ENCODE measurements at places on chromosomes 2 and 18.

DNA sequence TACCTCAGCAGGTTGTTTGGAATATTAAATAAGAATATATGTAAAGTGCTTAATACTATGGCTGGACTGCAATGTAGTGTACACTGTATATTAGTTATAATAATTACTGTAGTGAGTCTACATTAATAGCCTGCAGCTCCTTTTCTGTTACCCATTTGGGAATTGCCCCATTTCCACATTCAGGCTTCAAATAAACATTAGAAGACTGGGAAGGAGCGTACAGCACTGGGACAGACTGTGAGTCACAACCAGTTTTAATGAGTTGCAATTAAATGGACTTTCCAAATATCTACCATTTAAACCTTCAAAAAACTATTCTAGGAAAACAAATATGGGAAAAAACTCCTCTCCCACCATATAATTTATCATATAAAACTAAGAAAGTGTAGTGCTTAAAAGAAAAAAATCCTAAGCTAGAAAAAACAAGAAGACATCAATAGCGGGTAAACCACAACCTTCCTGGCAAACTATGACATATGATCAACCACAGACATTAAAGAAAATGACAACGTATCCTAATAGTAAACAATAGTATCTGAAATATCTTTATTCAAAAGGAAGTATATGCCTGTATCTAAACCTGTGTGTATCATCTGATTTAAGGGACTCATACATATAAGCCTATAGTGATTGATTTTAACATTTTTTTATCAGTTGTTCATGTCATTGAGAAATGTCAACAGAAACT is 86.1 kb downstream of the TRIP12 start:
- no peak for DNase-seq

DNA sequence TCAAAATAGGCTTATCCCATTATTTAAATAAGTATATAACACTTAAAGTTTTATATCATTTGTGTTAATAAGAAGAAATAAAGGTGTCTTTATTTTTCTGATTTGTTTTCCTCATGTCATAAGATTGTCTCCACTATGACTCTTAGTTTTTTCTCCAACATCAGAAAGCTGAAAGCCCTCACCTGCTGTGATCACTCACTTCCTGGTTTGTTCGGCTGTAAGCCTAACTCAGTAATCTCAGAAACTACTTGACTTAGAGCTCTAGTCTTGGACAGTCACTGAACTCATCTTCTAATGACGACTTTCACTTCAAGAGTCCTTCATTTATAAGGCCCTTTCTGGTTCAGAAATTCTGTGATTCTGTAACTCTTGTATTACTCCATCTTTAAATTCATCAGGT is 311.0 kb downstream of the ZEB2 start:
- no peak for DNase-seq

DNA sequence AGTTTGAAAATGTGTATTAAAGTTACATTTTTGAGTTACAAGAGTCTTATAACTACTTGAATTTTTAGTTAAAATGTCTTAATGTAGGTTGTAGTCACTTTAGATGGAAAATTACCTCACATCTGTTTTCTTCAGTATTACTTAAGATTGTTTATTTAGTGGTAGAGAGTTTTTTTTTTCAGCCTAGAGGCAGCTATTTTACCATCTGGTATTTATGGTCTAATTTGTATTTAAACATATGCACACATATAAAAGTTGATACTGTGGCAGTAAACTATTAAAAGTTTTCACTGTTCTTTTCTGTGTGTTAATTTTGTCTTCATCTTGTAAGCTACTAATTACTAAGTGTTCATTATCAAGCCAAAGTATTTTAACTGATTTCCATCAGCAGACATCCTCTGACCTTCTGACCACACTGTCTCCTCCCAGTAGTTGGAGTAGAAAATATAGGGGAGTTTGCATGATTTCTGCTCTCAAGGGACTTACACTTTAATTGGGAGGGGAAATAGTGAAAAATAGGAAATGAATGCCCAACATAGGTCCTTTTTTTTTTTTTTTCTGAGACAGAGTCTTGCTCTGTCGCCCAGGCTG is 4.3 kb downstream of the PMAIP1 start:
- DNase-seq, result no peak

DNA sequence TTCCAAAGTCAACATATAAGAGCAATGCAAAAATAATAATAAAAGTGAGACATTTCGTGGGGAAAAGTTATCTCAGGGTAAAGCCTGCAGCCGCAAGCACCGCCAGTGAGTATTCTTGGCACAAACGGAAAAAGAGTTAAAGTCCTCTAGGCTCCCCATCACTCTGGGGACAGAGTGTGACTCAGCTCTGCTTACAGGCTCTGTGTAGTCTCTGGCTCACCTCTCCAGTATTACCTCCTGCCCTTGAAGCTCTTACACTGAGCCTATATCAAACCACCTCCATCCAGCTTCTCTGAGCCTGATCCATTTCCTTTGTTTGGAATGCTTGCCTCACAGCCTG is 55.5 kb downstream of the MTHFD2 start:
- no peak for DNase-seq

DNA sequence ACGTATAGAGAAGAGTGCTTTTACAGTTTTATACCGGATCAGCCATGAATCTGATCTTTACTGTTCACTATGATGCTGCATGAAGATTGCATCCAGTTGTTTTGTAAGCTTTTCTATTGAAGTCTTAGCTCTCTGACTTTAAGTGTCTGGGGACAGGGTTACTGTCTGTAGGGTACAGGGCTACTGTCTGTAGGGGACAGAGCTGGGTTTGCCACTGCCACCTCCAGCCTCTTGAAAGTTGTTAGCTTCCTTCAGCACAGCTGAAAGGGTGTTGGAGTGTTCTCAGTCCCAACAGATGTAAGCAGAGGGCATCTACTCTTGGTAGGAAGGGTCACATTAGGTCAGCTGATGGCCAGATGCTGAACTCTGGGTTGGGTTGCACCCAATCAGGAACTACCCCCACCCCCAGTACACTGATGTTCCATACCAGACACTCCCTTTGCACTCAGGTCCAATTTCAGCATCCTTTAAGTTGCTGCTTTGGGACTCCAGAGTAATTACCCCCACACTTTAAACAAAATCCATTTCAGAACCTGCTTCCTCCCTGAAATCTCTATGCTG is 58.0 kb downstream of the MYL12B start:
- no peak for DNase-seq

DNA sequence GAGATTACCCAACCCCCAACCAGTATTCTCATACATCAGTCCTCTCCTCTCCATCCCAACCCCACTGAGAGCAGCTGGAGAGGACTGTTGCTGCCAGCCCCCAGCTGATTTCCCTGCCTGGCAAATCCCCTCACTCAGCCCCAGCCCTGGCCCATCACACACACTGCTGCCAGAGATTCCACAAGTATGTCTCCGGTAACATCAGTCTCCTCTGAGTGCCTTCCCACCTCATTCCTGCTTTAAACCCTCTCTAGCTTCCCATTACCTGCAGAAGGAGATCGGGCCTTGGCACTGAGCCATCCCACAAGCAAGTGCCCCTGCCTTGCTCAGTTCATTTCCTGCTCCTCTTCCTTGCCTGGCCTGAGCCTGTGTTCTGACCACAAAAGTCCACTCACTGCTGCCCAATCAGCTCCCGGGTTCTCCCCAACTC is 50.6 kb upstream of the ZFP36L2 start:
- no peak for DNase-seq

DNA sequence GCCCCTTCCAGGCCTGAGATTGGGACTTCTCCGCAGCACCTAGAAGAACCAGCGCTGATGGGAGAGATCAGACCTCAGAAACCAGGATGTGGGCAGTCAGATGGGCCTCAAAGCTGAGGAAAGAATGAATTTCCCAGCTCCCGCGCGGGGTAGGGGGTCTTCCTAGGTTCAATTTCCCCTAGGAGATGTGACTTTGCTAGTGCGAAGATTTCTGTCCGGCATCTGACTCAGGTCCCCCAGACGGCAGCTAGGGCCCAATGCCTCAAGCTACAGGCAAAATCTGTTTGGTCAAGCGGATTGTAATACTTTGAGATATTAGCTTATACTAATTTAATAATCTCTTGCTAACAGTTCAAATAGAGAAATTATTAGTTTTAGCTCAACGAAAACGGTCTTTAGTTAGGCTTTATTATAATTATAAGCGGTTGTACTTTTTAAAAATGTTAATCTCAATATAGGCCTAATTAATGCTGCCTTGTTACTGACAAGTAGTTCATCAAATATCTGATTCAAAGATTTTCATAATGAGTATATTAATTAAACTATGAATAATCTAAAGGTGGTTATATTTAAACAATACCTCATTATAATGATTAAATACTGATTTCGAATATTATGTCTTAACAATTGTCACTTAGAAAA is 5.8 kb downstream of the DLX1 start:
- DNase-seq, result no peak

GRCh38 chr2:98807221-98807620 is 76.3 kb upstream of the MGAT4A start:
- DNase-seq, result no peak

DNA sequence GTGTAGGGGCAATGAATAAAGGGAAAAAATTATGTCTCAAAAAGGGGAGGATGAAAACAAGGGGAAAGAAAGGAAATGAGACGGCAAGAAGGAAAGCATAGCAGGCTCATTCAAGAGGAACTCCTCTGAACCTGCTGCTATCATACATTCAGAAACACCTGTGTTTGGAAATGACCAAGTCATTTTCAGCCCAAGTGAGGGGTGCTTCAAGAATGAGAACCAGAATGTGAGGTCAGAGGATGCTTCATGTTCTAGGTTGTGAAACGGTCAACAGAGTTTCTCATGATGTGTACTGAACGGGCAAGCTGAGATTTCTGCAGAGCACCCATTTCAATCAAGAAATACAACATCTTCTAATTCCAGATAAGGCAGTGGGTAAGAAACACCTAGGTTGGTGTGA is 1367.2 kb upstream of the CELF4 start:
- DNase-seq, result no peak

GRCh38 chr18:40985436-40985835 is 969.6 kb upstream of the PIK3C3 start:
- no peak for DNase-seq

DNA sequence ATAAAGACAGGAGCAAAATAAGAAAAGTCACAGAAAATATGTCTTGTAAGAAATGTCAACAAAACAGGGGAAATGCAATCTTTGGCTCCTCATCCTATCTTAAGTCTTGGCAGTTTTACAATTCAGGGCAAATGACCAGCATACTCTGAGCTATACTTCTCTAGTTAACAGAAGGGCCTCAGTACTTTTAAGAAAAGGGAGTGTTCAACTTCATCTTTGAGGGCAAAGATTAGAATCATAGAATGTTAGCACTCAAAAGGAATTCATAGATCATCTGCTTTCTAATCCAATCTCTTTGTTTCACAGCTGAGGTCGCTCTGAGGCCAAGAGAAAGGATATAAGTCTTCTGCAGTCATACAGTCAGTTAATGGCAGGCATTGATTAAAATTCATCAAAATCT is 174.0 kb upstream of the NT5C1B start:
- no peak for DNase-seq

DNA sequence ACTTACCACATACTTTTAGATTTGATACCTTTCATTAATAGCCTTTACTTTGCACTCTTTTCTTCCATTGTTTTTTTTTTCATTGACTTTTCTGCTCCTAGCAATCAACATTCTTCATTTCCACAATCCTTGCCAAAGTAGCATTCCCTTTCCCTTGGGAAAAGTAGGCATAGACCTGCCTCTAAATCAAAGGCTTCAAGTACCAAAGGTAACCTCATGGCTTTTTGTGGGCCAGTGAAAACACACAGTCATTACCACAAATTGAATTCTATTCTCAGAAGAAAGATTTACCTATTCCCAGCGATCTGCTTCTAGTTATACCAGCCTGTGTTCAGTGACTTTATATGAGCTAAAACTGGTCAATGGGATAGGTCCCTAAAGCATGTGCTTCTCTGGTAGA is 109.2 kb downstream of the SOCS6 start:
- no peak for DNase-seq

DNA sequence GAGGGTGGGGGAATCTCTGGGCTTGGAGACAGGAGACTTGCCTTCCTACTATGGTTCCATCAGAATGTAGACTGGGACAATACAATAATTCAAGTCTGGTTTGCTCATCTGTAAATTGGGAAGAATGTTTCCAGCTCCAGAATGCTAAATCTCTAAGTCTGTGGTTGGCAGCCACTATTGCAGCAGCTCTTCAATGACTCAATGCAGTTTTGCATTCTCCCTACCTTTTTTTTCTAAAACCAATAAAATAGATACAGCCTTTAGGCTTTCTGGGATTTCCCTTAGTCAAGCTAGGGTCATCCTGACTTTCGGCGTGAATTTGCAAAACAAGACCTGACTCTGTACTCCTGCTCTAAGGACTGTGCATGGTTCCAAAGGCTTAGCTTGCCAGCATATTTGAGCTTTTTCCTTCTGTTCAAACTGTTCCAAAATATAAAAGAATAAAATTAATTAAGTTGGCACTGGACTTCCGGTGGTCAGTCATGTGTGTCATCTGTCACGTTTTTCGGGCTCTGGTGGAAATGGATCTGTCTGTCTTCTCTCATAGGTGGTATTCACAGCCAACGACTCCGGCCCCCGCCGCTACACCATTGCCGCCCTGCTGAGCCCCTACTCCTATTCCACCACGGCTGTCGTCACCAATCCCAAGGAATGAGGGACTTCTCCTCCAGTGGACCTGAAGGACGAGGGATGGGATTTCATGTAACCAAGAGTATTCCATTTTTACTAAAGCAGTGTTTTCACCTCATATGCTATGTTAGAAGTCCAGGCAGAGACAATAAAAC is 6.5 kb downstream of the TTR start:
- DNase-seq, result no peak

GRCh38 chr2:84077496-84077895 is 381.6 kb downstream of the SUCLG1 start:
- DNase-seq, result no peak

- no peak for DNase-seq
These were observed 181.2 kb downstream of the ANAPC1 start for GRCh38 chr2:111702804-111703196.

DNA sequence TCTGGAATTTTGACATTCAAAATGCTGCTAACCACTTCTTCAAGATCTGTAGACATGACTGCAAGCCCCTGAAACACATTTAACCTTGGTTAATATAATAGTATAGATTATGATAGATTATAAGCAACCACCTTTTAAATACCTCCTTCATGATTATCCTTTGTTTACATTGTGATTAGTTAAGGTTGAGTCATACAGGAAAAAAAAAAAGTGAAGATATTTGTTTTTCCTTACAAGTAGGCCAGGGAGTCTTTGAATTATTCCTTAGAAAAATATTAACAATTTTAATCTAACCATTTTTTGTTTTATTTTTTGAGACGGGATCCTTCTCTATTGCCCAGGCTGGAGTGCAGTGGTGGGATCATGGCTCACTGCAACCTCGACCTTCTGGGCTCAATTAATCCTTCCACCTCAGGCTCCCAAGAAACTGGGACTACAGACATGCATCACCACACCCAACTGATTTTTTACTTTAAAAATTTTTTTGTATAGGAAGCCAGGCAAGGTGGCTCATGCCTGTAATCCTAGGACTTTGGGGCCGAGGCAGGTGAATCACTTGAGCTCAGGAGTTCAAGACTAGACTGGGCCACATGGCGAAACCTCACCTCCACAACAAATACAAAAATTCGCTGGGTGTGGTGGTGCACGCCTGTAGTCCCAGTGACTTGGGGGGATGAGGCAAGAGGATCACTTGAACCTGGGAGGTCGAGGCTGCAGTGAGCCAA is 99.4 kb downstream of the SLC39A10 start:
- DNase-seq, result no peak

Measured in effector CD4-positive, alpha-beta T cell (primary cell).